ENCODE measurements at places on chromosomes 3 and 15.

GRCh38 chr3:37115446-37115845, 58.9 kb downstream of the LRRFIP2 start:
- no peak for DNase-seq

DNA sequence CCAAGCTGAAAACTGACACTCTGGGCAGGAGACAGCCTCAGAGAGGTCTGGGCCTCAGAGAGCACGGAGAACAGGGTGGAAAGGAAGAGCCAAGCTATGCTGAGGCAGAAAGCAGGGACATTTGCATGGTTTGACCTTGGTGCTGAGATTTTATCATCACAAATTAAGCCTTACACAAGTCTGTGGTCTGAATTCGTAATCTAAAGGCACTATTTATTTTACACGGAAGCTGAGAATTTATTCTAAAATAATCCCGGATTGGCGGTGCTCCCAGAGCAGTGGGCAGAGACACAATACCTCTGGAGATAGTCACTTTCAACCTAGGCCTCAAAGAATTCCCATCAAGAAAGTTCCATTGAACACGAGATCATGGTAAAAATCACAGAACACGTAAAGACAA, 47.5 kb downstream of the CFAP92 start:
- no peak for DNase-seq

- no peak for DNase-seq
Observed at GRCh38 chr15:25776071-25776746, 86.9 kb downstream of the ATP10A start.

DNA sequence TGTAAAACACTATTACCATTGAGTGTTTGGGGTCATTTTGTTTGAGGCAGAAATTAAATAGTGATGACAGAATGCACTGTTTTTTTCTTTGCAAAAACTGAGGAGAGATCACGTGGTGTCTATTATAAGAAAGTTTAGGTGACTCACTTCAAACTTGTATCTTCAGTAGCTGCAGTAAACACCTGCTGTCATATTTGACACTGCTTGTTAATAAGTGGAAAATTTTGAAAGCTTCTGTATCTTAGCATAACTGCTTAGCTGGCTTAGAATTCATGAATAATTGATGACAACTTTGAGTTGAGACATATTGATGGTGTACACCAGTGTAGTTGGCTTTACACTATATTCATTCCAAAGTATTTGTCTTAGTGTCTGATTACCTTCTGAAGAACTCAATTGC, 29.7 kb upstream of the MDFIC2 start:
- no peak for DNase-seq

DNA sequence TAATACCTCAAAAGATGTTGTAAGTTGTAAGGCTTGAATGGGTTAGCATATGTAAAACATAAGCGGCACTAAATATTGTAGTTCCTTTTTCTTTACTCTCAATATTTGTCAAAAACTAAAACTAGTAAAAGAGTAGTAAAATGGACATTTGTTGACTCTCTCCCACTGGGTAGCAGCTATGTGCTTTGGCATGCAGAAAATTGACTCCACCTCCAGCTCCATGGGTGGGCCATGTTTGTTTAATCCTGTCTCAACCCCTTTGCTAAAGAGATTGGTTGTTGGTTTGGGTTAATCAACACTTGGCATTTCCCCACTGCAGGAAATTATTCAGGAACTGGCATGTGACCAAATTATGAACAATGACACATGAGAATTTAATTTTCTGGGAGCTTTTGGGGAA, 114.8 kb downstream of the EOMES start:
- no peak for DNase-seq

GRCh38 chr3:98602078-98602678, 8.8 kb upstream of the CPOX start:
- DNase-seq: no peak

- peak; percentile 57 for DNase-seq
Observed at GRCh38 chr15:60541481-60542299, 62.7 kb upstream of the ICE2 start.

DNA sequence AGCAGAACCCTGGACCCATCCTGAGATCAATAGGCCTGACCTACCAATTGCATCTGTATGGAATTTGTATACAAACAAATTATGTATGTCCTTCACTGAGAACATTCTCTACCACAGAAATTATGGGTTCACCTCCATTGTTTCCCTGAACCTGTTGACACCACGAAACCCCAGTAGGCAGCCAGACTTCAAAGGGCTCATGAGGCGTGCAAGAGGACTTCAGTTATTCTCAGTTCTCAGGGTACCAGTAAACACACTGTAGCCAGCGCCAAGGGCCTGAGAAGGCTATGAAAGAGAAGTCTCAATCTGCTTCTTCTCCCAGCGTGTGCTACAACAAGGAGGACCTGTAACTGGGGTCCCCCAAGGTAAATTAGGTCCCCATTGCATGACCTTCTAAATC, 254.9 kb upstream of the GOLGA6L4 start:
- no peak for DNase-seq

- no peak for DNase-seq
Observed at GRCh38 chr3:33152363-33153360, 38.8 kb downstream of the CRTAP start.

DNA sequence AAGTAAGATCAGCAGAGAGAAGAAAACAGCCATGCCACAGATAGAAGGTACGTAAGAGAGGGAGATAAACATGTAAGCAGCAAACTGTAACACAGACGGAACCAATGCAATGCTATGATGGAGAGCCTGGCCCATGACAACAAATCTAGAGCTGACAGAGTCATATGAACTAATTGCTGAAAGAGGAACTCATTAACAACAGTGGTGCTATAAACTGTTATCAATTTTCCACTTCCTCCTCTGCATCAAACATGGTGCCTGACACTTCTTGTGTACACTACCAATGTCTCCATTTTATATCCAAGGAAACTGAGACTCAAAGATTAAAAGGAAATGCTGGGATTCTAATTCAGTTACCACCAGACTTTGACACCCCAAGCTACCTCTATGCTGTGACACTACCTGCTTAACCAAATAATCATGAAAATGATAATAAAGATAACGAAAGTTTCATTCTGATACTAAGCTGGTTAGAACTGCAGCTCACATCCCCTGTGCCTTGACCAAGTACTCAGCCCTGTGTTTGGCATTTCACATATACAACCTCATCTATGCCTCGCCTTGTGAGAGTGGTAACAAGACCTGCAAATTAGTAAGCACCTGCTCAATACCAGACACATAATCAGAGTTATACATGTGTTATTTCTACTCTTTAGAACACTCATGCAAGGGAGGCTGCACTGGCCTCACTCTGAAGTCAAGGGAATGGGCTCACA, 79.3 kb downstream of the ANO10 start:
- no peak for DNase-seq

DNA sequence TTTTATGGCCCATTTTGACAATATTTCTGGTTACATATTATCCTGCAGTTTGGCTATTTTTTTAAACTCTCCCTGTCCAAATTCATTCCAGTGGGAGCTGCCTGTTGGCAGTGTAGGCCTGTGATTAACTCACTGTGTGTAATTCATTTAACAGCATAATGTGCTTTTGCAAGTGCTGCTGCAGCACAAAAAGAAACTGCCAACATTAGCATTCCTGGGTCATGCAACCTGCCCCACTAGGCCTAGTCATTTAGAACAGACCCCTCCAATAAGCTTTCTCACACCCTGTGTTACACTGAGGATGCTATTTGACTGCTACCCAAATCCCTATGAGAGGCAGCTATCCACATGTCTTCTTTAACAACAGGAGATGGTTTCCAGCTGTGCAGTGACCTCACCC, 251.2 kb upstream of the UBE2E2 start:
- DNase-seq: no peak

- no peak for DNase-seq
Observed at GRCh38 chr15:55257938-55258337, 31.7 kb downstream of the RAB27A start.

DNA sequence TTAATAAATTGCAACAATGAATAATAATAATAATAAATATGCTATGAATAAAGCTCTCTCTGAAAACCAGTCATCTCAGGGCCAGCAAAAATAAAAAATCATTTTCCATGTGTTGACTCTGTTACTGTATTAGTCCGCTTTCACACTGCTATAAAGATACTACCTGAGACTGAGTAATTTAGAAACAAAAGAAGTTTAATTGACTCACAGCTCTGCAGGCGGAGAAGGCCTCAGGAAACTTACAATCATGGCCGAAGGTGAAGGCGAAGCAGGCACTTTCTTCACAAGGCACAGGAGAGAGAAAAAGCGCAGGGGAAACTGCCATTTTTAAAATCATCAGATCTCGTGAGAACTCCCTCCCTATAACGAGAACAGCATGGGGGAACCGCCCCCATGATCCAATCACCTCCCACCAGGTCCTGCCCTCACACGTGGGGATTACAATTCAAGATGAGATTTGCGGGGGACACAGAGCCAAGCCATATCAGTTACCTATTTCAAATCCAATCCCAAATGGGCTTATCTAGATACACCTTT, 224.1 kb downstream of the IGSF11 start:
- no peak for DNase-seq

- no peak for DNase-seq
Observed at GRCh38 chr15:86553108-86553507, 473.4 kb downstream of the AGBL1 start.

DNA sequence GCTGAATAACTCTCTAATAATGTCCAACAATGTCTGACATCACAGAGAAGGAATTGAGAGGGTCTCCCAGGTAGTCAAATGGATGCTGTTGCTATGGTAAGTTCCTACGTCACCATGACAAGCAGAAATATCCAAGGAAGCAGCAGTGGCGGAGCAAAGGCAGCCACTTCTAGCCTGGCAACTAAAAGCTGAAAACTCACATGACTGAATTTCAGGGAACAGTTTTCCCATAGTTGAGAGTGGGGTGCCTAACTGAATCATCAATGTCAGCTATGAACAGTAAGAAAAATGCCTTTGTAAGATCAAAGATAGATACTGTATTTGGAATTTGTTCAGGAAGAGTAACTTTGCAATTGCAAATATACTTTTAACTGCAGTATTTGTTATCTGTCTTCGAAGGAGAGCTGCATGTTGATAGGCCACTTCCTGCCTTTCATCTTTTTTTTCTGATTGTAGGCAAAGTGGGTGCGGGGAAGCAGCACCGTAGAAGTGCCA, 161.7 kb downstream of the BBX start:
- DNase-seq: no peak

DNA sequence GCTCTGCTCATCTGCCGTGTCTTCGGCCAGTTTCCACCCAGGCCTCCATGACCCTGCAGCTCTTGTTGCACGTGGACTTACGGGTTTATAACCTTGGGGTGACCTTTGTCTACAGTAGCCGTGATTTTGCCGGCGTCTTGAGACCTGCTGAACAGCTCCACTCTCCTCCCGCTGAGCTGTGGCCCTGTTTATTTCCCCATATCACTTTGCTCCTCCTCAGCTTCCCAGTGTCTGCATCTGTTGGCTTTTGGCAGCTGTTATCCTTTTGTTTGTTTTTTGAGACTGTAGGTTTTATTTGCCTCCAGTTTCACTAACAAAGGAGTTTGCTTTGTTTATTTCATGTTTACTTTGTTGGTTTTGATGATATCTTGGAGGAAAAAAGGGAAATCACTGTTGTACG, 29.3 kb upstream of the SLC28A1 start:
- DNase-seq: no peak

DNA sequence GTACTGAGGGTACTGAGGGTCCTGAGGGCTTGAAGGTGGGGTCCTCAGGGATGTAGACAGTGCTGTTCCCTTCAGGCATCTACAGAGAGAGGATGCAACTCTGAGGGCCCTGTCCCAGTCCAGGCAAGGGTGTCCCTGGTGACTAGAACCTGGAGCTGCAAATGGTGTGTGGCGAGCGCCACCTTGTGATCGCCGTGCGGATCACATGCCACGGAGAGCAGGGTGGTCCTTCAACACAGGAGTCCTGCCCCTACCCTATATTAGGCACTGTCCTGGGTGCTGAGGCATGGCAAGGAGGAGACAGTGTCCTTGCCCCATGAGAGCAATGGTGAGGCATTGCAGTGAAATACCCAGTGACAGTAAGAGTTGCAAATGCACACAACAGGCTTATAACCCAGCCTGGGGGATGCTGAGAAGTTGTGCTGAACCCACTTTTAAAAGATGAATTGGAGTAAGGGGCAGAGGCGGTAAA, 23.6 kb downstream of the RHCG start:
- no peak for DNase-seq

DNA sequence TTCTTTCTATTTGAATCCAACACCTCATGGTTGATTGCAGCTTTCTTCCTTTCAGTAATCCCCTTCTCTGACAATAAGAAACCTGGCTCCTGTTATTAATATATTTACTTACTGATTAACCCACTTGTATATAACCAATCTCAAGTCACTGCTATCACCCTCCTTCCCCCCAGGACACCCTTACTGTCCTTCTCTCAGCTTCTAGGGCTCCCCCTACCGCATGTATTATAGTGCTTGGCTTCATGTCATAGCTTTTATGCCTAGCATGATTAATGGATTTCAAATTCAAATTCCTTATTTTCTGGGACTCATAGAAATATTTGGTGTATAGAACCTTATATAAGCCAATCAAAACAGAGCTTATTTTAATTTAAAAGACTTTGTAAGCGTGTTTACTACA, 75.7 kb upstream of the BNIP2 start:
- no peak for DNase-seq

- no peak for DNase-seq
Observed at GRCh38 chr3:132292042-132292441, 25.2 kb upstream of the ACP3 start.

DNA sequence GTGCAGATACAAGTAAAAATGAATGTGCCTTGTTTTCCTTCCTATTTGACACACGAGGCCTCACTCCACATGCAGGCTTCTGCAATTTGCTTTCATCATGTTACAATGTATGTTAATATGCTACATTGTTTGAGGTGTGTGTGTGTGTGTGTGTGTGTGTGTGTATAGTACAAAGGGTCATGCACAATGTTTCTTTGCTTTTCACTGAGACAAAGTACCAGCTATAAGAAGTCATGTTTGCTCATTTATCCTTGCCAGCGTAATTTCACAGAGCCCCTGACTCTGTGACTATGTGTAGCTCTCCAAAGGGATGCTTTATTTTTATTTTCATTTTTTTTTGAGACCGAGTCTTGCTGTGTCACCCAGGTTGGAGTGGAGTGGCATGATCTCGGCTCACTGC, 38.0 kb upstream of the NEDD4 start:
- DNase-seq: no peak

- no peak for DNase-seq
Observed at GRCh38 chr3:5898106-5898505, 710.6 kb downstream of the EDEM1 start.

- no peak for DNase-seq
Observed at GRCh38 chr3:102017784-102018183, 168.5 kb downstream of the NFKBIZ start.

GRCh38 chr3:194736896-194737600, 51.4 kb downstream of the FAM43A start:
- DNase-seq: no peak

- no peak for DNase-seq
Observed at GRCh38 chr3:42764115-42764514, 8.9 kb downstream of the CCDC13 start.

DNA sequence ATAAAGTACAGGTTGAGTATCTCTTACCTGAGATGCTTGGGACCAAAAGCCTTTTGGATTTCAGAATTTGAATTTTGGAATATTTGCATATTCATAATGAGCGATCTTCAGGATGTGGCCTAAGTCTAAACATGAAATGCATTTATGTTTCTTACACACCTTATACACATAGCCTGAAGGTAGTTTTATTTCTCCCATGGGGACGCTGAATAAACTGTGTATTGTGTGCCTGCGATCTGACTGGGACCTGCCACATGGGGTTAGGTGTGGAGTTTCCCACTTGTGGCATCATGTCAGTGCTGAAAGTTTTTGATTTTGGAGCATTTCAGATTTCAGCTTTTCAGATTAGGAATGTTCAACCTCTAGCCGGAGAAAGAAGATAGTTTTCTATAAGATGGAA, 35.5 kb downstream of the UBE2E2 start:
- DNase-seq: no peak

GRCh38 chr3:195061756-195062655, 209.0 kb downstream of the XXYLT1 start:
- DNase-seq: no peak

Measured in immature natural killer cell (primary cell).